ENCODE measurements at places on chromosomes 6 and 20. TPM values are rescaled to one million over a fixed set of nuclear protein-coding genes. Genes with fewer than 3 reads are reported as not detected.

Gene MRPL2
- total RNA-seq = 12.2 TPM

Gene ADGRF4
- total RNA-seq = under 0.01 TPM

Gene RBL1
- total RNA-seq = 19.2 TPM

Gene PRDM1
- total RNA-seq = 2.8 TPM

Gene SCRT2
- not detected for total RNA-seq

Gene SNHG17
- 4.5 TPM for total RNA-seq

Gene ABHD16B
- total RNA-seq = not detected

Gene TMEM74B
- total RNA-seq = not detected

Gene DEFB113
- not detected for total RNA-seq

Gene OLIG3
- total RNA-seq = not detected

Gene OR2B6
- total RNA-seq = not detected

Measured in smooth muscle cell of trachea (primary cell).